ENCODE measurements at places on chromosomes 3 and 15.

DNA sequence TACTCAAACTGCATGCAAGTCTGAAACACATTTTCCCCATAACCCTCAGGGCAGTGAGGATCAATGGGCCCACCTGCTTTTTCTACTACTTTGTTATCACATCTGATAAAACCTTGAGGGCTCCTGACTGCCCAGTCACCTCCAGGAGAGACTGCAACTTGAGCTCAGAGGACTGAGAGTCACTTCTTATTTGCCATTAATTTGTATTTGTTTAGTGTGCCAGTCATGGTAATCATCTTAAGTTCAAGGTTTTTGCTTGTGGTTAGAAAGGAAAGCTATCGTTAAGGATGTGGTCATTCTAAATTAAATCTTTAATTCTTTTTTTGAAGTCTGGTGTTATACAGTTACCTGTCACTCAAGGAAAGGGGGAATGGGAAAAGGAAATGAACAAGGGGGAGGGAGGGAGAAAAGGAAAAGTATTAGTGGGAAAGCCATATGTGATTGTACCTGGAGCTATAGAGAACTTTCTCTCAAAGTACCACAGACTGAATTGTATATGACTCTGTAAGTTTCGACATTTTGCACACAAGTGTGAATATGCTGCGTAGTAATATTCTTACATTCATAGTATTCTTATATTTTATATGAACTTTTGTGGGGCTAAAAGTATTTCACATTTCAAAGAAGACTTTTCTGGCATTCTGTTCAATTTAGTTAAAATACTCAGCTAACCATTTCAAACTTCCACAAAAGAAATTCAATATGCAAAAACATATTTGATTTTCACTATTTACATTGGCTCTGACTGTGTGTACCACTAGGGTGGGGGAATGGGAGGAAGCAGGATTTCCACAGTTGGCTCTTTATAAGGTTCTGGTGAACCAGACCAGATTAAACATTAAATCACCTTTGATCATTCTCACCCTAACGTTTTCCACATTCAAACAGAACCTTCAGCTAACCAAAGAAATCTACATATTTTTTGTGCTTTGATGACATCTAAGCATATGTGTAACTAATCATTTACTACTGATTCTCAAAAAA, 166.5 kb upstream of the ATP11B start:
- peak; percentile 42 for DNase-seq

GRCh38 chr3:35639254-35640186, at the start of gene ARPP21:
TSS of gene ARPP21 (plus strand) at chr3:35639525. CDS start at chr3:35681752, 42,227 bp downstream.
- peak; percentile 23 for DNase-seq

DNA sequence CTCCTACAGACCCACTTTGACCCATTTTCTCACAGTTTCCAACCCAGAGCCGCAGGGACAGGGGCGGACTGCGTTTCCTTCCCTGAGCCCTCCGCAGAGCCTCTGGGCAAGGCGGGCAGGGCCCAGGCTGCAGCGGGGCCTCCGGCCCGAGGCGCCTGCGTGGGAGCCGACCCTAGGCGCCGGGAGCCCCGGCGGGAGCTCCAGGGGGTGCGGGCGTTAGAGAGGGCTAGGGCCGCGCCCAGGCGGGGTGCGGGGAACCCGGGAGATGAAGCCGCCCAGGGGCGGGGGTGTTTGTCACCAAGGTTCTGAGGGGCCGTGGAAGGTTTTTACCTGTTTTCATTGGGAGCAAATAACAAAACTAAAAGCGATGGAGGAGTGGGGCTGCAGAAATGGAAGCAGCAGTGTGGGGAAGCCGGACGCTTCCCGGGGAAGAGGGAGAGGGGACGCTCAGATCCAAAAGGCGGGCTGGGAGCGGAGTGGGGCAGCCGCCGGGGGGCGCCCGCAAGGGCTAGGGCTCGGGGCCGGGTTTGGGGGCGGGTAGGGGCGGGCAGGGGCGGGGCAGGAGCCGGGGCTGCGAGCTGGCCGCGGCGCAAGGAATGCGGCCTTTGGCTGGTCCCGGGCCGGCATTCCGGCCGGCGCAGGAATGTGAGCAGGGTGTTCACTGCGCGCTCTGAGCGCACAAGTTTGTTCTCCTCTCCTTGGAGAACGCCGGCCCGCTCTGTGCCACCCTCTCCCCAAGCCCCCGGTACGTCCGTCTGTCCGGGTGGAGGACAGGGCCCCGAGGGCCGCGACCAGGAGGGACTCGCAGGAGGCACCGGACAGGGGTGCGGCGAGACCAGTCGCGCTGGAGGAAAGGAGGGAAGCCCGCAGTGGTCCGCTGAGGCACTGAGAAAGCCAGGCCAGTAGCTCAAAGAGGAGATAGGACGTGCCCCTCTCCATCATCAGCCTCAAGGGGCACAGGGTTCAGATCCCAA, 61.1 kb downstream of the AMOTL2 start:
- no peak for DNase-seq

- peak; percentile 67 for DNase-seq
These were observed 21.2 kb upstream of the LMOD3 start for GRCh38 chr3:69143612-69144011.

GRCh38 chr3:12097971-12098370, 60.7 kb downstream of the TIMP4 start:
- no peak for DNase-seq

GRCh38 chr3:190526787-190527762, 13.2 kb downstream of the IL1RAP start:
- DNase-seq: no peak

- DNase-seq: no peak
These were observed 41.4 kb downstream of the ABTB1 start for GRCh38 chr3:127714125-127714571.

GRCh38 chr3:61903074-61903473, 341.7 kb downstream of the PTPRG start:
- no peak for DNase-seq

DNA sequence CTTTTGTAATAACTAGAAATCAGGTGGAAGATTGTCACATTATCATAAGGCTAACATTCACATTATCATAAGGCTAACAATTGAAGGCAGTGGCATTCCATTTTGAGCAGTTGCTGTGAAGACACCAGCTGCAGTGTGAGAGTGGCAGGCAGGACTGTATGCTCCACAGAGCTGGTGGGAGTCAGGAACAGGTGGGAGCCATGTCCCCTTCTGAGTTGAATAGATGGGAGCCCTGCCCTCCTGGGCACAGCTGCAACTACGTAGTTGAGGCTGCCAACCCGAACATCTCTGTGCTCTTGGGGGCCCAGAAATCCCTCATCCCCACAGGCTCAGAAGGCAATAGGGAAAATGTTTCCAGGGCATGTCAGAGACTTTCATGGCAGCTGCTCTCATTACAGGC, 1627.6 kb downstream of the SI start:
- no peak for DNase-seq

GRCh38 chr15:46170326-46170725, 535.5 kb downstream of the SQOR start:
- peak; percentile 66 for DNase-seq

DNA sequence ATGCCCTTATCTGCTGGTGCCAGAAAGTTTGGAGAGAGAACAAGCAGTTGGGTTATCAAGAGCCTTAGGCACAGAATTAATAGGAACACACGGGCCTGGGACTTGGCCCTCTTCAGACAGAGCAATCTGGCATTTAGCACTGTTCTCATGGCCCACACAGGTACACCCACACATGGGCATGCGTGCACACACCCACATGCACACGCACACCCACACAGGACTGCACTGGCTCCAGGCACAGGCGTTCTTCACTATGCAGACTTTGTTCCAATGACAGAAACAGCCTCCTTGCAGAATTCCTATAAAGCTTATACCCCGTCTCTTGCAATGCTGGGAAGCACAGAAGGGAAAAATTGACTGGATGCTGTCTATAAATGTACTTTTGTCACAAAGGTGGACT, 36.3 kb downstream of the TMEM44 start:
- no peak for DNase-seq

DNA sequence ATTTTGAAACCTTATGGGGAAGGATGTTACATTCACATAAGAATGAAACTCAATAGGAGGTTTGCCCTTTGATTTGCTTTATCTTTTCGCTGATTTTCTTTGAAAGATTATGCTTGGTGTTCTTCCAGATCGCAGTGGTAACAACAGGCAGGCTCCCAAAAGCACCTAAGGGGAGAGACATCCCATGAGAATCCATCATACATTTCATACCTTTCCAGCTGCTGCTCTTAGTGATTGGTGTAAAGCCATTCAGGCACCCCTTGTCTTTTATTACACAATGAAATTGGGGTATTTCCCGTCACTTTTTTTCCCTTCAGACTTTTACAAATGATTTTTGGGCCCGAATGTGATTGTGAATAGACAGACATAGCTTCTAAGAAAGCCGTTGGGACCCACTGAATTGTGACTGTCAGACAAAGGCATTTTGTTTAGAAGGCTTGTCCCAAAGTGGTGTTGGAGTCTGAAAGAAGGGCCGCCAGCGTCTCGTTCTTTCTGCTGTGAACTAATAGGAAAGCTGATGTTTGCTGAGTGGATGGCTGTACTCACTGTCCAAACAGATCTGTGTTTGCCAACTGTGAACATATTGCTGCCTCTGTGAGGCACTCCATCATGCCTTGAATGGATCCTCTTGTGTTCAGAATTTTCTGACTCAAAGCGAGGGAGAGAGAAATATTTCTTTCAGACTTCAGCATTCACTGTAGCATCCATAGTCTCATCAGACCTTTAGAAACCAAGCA, 164.3 kb downstream of the FNDC3B start:
- no peak for DNase-seq

DNA sequence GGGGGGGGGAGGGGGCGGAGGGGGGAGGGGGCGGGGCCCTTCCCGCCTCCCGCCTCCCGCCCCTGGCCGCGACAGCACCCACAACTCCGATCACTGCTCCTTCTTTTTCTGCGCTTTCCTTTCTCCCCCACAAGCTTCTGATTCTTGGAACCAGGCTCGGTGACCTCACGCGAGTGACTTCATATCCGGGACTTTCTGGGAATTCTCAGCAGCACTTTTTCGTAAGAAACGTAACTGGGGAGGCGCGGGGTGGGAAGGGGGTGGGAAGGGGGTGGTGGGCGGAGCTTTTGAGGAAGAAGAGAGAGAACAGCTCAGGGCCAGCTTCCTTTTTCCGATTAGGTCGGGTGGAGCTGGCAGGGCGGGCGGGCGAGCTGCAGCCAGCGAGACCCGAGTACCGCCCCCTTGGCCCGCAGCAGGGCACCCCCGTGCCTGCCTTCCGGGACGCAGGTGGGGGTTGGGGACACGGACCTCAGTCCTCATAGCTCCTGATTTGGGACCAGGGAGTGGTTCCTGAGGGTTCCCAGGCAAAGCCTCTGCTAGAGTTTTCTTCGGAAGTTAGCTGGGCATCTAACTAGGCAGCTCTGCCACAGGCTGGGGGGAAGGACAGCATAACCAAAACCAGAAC, 14.6 kb downstream of the XIRP1 start:
- peak; percentile 82 for DNase-seq

DNA sequence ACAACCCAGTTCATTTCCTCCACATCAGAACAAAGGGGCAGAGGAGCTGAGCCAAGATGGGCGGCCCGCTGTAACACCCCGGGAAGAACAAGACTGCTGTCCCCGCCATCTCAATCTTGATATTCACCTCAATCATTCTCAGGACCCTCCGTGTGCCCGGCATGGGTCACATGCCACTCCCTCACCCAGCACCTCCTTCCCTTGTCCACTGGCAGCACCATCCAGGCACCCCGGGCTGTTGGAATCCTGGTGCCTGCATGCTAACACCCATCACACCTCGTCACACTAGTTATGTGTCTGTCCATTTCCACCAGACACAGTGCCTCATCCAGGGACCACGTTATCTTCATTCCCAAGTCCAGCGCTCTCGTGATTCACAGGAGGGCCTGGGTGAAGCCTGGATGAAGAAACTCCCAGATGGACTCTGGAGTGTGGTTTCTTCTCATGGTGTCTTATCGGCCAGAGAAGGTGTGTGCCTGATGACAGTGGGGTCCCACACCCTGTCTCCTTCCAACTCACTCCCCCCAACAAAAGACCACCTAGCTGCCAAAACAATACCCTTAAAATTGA, 16.7 kb downstream of the MEGF11 start:
- DNase-seq: no peak

GRCh38 chr3:3618623-3619022, 180.6 kb upstream of the LRRN1 start:
- peak; percentile 13 for DNase-seq

DNA sequence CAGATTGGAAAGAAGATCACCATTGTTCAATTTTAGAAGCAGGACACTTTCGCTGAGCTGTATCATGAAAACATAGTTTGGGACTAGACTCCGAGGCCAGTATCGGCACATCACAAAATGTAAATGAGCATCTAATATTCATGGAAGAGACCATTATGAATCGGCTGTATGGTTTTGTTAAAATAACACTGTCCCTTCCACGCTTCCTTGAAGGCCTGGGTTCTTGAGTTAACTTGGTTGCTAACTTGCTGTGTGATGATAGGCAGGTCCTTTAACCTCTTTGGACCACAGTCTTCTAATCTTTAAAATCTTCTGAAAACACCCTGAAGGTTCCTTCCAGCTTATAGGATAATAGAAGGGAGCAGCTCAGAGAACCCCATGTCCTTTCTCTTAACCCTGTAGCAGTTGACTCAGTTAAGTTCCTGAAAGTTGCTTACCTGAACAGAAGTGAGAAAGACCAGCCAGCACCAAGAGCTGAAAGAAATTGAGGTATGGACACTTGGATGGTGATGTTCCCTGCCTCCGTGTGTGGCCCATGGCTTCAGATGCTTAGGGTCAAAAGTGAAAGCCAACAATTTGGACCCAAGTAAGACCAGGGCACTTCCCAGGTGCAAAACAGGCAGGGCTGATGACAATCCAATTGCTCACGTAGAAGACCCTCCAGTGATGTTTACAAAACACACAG, 2.1 kb downstream of the CD80 start:
- DNase-seq: no peak

DNA sequence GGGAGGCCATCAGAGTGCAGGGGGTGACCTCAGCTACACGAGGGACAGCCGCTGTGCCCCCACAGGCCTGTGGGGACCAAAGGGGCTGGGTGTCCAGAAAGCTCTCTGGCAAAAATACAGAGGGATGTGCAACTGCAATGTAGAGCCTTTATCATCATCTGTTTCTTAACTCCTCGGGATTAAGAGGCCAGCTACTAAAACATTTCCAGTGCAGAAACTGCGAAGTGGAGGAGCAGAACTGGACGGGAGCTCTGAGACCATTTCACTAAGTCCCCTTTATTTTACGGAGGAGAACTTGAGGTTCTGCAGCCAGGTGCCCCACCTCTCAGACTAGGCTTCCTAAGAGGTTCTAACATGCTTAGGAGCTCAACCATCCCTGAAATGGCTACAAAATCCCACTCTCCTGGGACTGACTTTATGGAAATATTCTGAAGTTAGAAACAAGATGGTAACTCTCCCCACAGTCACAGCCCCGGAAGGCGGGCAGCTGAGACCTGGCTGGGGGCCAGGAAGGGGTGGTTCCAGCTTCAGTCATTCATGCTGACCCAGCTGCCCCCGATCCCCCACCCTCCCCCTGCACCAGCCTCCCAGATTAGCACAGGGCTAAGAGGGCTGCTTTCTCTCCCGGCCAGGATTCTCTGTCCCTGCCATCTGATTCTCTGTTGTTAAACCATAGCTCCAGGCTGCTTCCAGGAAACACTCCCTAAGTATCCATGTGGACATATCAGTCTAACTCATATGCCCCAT, 40.3 kb downstream of the UMPS start:
- DNase-seq: no peak

Measured in HT1080 (cell line).